ENCODE measurements at places on chromosomes 4 and X.
A peak's percentile ranks its signal among the peaks of the same experiment; 100 is the strongest.

- DNase-seq: no peak
These were observed 298.9 kb upstream of the MAGEB16 start for GRCh38 chrX:35499071-35499862.

- no peak for DNase-seq
These were observed 14.4 kb downstream of the MGARP start for GRCh38 chr4:139265654-139266053.

DNA sequence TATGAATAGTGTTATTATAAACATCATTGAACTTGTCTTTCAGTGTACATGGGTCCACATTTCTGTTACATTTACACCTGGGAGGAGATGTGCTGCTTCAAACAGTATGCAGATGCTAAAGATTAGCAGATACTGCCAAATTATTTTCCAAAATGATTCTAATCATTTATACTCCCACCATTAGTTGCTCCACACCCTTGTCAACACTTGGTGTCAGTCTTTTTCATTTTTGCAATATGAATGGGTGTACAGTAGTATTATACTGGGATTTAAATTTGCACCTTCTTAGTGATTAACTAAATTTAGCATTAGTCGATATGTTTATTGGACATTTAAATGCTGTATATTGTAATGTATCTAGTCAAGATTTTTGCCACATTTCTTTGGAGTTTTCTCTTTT is 131.6 kb upstream of the GRID2 start:
- DNase-seq: no peak

DNA sequence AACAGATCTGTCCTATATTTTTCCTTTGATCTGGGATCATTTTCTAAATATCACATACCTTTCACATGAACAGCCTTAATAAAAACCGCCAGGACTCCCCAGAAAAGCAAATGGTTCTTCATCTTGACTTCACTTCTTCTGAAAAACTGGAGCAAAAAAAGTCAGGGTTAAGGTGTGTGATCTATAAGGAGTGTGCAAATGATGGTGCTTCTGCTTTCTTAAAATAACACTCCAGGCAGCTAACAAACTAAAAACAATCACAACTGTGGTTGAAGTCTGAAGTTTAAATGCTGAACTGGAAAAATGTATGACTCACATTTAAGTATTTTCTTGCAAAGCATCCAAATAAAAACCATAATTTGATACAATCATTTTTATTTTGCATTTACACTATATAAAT is at the start of gene JCHAIN:
JCHAIN (minus strand) TSS at position 140 of the 400 bp plus-strand sequence; CDS start at position 122, 18 bp downstream.
- DNase-seq: no peak

DNA sequence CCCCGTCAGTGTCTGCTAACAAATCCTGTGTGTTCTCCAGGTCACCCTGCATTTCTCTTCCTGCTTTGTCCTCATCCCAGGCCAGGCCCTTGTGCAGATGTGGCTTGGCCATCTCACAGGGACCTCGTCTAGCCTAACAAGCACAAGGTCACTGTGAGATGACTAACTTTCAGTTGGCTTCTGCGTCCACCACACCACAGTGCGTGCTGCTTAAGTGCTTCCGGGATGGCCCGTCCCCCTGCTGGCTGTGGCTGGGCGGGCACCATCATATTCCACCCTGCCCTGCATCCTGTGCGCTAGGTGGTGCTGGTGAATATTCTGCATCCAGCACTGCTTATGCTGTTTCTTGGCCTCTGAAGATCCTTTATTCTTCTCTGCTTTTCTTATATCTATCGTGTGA is 33.8 kb downstream of the RBBP7 start:
- peak; percentile 41 for DNase-seq

DNA sequence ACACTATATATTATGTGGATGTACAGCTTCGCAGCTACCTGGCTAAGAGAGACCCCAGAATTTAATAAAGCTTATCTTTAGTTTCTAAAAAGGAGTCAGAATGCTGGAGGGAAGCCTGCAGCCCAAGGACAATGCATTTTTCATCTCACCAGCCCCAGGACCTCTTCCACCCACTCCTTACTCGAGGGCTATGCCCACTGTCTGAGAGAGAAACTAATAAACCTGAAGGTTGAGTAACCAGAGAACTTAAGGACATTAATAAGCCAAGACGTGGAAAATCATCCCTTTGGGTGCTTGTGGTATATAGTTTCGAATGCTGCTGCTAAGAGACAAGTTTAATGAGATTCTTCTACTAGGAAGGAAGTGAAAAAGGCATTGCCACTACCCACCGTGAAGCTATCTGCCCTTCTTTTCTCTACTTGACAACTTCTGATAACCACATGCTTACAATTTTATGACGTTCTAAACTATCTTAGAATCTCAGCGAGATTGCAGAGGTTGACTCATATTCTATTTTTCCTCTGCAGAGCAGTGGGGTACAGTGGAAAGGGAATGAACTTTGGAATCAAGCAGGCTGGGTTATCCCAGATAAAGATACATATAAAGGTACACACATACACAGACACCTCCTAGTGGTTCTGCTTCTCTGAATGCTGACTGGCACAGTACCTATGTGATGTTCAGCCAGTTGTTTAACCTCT is 3.3 kb downstream of the RELL1 start:
- DNase-seq: peak; percentile 94

GRCh38 chrX:97372001-97372766 is 488.5 kb downstream of the RPA4 start:
- no peak for DNase-seq

GRCh38 chrX:120264341-120264740 is 13.7 kb downstream of the ZBTB33 start:
- no peak for DNase-seq

GRCh38 chrX:137563681-137564651 is 2.0 kb upstream of the ZIC3 start:
- DNase-seq: no peak

- DNase-seq: no peak
These were observed 144.5 kb upstream of the DIAPH2 start for GRCh38 chrX:96540111-96540631.
